Gastrocnemius medialis (tissue), 4 donors: ENCODE measurements at places on chromosomes 12 and 14.
A peak's percentile ranks its signal among the peaks of the same experiment; 100 is the strongest.

- no peak for DNase-seq
Observed at GRCh38 chr14:71271166-71271945, 364.1 kb downstream of the PCNX1 start.

DNA sequence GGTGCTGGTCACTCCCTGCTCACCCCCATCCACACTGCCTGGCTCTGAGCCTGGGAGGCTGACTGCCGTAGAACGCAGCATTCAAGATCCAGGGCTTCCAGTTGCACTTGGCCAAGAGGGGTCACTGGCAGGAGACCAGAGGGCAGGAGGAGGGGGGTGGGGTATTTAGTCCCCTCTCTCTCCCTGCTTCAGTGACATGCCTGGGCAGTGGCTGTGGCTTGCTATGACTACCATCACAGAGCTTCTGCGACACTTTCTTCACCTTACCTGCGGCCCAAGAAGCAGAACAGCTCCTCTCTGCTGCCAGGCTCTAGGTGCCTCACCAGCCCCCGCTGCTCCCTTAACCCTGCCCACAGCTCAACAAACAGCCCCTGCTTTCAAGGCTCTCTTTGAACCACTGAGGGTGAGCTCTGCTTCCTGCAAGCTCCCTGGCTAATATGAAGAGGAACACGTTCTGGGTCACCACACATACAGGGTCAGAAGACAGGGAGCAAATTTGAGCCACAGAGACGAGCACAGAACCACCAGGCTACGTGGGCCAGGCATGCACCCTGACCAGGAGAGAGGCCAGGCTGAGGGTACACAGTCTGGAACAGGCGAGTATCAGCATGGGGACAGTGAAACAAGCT, 55.7 kb downstream of the ITPK1 start:
- no peak for DNase-seq

DNA sequence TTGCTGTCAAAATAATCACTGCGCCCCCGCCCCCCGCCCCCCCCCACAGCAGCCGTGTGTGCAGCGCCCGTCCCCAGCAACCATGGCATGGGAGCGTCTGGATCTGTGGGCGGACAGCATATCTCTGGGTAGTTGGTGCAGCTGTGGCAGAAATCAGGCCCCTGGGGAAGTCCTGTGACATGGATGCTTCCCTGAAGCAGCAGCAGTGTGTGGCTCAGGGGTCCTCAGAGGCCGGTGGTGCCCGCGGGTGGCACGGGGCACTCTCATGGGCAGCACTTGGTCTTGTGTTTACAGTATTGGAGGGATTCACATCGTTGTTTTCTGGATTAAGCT, 19.2 kb downstream of the XRCC3 start:
- DNase-seq, result no peak

- no peak for DNase-seq
Observed at GRCh38 chr14:96581026-96581425, 78.8 kb downstream of the PAPOLA start.

- no peak for DNase-seq
Observed at GRCh38 chr12:56461235-56462159, 6.9 kb upstream of the SPRYD4 start.

- DNase-seq, result no peak
Observed at GRCh38 chr12:21938879-21939278, 2.3 kb downstream of the ABCC9 start.

DNA sequence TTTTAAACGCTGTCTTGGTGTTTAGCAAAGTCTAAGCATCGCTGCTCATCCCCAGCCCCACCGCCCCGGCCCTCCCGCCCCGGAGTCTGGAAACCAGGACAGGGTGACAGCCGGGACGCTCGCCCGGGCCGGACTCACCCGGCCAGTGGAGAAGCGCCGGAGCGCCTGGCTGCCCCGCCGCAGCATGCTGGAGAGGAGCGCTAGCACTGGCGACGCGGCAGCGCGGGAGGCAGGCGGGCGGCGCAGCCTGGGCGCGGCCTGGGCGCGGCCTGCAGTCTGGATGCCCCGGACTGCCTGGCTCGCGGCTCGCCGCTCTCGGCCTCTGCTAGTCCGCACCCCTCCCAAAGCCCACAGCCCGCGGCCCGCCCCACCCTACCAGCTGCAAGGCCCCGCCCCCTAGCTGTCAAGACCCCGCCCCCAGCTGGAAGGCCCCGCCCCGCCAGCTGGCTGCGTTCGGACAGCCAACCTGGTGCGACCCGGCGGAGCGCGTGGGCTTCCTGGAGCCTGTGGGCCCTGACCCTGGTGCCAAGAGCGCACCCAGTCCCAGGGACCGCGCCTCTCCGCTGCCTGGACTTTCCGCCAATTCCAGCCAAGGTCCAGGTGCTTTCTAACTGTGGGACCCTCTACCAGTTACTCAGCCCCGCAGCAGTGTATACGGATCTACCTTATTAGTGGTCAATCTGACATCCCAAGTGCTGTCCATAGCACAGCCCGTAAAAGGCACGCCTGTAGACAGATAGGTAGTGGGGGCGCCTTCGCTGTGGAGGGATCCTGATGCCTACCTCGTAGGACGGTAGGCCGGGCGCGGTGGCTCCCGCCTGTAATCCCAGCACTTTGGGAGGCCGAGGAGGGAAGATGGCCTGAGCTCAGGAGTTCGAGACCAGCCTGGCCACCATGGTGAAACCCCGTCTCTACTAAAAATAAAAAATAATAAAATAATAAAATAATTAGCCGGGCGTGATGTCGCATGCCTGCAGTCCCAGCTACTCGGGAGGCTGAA, at the start of gene ALDH1L2:
TSS of gene ALDH1L2 (minus strand) at position 208 of the 1,000 bp plus-strand sequence. CDS start at position 186, 22 bp downstream.
- DNase-seq, result peak; percentile 64

DNA sequence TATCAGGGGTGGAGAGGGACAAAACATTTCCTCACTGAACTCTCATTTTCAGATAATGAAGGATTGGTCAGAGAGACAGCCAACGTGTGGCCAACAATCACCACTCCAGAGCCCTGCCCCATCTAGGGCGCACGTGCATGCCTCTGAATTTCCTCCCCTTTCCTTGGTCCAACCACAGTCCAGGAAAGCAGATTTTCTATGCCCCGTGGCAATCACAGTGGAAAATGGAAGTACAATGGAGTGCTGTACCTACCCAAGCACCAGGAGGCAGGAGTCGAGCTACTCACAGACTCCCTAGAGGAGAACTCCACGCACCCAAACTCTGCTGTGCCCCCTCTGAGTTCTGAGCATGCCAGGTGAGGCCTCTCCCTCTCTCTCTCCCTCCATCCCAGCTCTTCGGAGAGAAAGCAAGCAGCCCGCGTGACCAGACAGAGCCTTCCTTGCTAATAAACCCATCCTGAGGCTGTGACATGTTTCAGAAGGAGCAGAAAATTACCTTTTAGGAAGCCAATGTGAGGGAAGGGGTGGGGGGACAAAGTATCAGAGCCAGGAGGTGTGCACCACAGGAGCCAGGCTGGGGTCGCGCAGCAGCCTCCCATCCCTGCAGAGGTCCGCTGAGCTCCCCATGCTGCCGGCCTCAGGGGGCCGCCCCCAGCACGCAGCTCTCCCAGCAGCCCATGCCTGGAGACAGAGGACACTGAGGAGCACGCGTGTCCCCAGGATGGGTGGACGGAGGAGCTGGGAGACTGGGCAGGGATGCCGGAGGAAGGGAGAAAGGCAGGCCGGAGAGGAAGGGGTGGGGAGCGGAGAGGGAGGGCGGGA, 73.4 kb downstream of the PITPNM2 start:
- no peak for DNase-seq

GRCh38 chr12:11561411-11561810, 88.1 kb upstream of the ETV6 start:
- no peak for DNase-seq

DNA sequence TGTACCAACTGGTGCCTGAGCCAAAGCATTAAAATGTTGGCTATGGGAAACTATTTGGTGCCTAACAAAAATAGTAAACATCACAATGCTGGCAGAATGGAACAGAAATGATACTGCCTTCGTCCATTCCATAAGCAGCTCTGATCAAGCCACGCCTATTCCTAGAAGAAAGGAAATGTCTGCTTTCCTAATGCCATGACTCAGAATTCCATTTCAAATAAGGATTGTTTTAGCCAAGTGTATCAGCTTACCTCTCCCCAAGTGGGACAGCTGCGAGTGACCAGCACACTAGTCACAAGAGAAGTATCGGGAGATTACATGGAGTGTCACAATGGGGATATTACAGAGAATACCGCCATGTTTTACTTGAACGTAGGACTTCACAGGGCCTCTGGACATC, 38.7 kb downstream of the GLT8D2 start:
- DNase-seq, result peak; percentile 44

GRCh38 chr14:105471823-105472485, 2.7 kb upstream of the CRIP2 start:
- DNase-seq, result no peak

GRCh38 chr12:112354399-112354798, 27.8 kb downstream of the HECTD4 start:
- no peak for DNase-seq

- DNase-seq, result no peak
Observed at GRCh38 chr12:127169321-127170181, 1097.4 kb upstream of the TMEM132C start.

- no peak for DNase-seq
Observed at GRCh38 chr14:74954947-74955228, 509 bp downstream of the PGF start.

DNA sequence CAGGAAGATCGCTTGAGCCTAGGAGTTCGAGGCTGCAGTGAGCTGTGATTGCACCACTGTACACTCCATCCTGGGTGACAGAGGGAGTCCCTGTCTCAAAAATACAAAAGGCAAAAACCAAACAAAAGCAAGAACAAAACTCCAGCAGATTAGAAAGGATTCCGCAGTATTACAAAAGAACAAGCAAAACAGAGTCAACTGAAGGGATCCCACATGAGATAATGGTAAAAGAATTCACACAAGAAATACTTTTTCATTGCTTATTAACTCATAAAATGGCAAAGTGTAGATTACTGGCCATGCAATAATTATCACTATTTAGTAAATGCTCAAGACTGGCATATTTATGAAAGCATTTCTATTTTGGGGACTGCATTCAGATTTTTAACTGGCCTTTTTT, 35.4 kb downstream of the BEST3 start:
- no peak for DNase-seq

- DNase-seq, result no peak
Observed at GRCh38 chr12:87406926-87407325, 622.3 kb downstream of the C12orf50 start.

DNA sequence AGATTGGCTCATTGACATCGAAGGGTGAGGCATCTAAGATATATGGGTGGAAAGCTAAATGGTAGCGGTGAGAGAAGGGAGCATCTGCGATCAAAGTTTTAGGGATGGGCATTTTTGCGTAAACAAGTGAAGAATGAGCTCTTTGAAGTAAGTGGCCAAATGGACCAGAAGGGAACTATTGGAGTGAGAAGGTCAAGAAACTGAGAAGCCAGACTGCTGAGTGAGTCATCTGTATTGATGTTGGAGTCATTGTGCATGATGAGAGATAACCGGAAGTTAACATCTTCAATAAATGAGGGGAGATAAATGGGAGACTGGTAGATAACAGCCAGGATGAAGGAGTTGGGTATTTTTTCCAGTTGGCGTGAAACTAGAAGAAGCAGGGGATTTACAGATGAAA, 271.9 kb upstream of the PDE3A start:
- DNase-seq, result no peak

DNA sequence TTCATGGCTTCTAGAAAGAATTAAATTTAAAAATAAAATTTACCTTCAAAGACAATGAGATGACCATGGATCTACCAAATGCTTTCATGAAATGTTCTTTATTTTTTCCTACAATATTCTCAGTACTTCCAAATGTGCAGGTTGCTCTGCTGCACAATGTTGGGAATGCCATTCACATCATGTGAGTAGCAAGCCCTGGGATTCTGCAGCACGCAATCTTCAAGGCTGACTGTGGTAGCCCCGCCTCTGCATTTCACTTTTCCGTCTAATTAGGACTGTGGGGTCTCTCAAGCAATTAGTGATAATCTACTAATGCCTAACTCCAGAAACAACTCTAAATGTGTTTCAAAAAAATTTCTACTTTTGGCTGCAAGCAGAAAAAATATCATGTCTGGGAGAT, 13.7 kb upstream of the NTN4 start:
- DNase-seq, result no peak

GRCh38 chr12:129973236-129973961, 69.6 kb upstream of the TMEM132D start:
- DNase-seq, result no peak

- no peak for DNase-seq
Observed at GRCh38 chr12:6550294-6551062, 5.4 kb downstream of the IFFO1 start.

- DNase-seq, result no peak
Observed at GRCh38 chr14:68639000-68639757, 153.7 kb downstream of the ZFP36L1 start.

- DNase-seq, result no peak
Observed at GRCh38 chr14:102754370-102755262, 22.6 kb upstream of the TRAF3 start.

GRCh38 chr14:105136401-105137322, 31.9 kb downstream of the JAG2 start:
- no peak for DNase-seq

GRCh38 chr12:109999983-110000505, 814 bp downstream of the ANKRD13A start:
- DNase-seq, result no peak

GRCh38 chr14:75453817-75454434, 26.1 kb downstream of the JDP2 start:
- DNase-seq, result no peak

DNA sequence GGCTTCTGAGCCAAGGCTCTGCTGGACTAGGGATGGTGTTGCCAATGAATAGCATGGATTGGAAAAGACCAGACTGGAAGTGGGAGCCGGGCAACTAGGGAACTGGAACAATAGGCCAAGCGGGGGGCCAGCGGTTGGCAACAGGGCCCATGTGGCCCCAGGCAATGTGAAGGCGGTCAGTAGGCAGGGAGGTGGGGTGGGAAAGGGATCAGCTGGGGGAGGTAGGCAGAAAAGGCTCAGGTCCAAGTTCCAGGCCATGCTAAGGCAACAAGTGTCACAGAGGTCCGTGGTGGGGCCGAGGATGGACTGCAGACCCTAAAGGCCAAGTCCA, 14.9 kb upstream of the MLXIP start:
- DNase-seq, result no peak

GRCh38 chr12:74415633-74416032, 122.0 kb upstream of the ATXN7L3B start:
- DNase-seq, result no peak

GRCh38 chr12:93170928-93171327, 206.8 kb upstream of the NUDT4 start:
- DNase-seq, result no peak
